Ammon's horn (tissue), 1 donor: ENCODE measurements at places on chromosomes 2 and 18.
A peak's percentile ranks its signal among the peaks of the same experiment; 100 is the strongest.

DNA sequence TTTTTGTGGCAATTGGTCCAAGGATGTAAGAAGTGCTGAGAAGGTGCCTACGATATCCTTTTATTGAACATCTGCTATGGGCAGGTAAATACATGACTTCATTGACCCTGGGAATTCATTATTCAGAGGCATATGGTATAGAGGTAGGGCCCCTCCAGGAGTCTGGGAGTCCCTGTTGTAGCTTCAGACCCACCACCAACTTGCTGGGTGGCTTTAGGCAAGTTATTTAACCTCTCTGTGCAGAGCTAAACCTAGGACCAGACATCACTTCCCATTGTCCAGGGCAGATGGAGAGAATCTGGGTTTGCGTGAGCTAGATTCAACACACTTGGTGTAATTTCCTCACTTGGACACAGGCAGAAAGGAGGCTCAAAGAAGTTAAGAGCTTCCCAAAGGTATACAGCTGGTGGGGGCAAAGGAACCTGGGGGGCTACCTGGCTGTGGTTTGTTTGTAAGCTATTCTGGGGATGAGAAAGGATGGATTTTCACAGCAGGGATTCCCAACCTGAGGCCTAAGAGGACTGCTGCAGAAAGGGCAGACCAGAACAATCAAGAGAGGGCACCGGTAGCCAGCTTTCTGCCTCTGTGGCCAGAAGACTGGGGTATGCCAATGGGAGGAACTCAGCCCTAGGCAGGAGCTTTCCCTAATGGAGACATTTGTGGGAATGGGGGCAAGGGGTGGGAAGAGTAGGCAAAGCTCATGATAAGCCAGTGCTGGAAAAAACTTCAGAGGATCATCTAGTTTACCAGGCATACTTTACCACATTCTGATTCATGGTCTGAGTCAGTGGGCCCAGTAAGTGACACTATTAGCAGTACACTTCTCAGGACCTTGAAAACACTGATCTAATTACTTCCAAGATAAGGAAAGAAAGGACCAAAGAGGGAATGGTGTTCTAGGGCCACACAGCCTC is 102.7 kb upstream of the SMAD2 start:
- no peak for DNase-seq

DNA sequence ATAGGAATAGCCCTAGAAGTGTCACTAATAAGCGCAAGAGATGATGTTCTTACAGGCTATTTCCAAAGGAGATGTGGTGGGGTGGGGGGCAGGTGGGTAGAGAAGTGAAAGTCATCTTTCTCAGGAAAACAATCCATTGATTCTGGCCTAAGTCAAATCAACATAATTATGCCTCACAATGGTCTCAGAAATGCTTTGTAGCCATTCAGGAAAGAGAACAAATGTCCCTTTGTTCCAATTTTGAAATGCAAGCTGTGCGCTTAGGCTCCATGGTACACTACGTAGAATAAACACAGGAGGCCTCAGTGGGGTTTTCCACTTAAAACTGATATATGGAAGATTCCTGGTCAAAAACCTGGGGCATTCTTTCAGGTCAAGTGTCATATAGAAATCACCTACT is 529.9 kb upstream of the KLHL29 start:
- DNase-seq: peak; percentile 79

- no peak for DNase-seq
Measured at GRCh38 chr2:128644718-128645256, 326.1 kb upstream of the HS6ST1 start.

- no peak for DNase-seq
Measured at GRCh38 chr2:70832386-70832785, 3.2 kb downstream of the CD207 start.

GRCh38 chr2:15127301-15127700 is 433.8 kb downstream of the NBAS start:
- DNase-seq: no peak
